ENCODE measurements at places on chromosomes 7 and 10.
A peak's percentile ranks its signal among the peaks of the same experiment; 100 is the strongest.

GRCh38 chr7:30286749-30287148 is 2.4 kb downstream of the ZNRF2 start:
- peak; percentile 73 for DNase-seq

- DNase-seq: peak; percentile 59
These were observed 2.5 kb upstream of the TNRC18 start for GRCh38 chr7:5426226-5426475.

DNA sequence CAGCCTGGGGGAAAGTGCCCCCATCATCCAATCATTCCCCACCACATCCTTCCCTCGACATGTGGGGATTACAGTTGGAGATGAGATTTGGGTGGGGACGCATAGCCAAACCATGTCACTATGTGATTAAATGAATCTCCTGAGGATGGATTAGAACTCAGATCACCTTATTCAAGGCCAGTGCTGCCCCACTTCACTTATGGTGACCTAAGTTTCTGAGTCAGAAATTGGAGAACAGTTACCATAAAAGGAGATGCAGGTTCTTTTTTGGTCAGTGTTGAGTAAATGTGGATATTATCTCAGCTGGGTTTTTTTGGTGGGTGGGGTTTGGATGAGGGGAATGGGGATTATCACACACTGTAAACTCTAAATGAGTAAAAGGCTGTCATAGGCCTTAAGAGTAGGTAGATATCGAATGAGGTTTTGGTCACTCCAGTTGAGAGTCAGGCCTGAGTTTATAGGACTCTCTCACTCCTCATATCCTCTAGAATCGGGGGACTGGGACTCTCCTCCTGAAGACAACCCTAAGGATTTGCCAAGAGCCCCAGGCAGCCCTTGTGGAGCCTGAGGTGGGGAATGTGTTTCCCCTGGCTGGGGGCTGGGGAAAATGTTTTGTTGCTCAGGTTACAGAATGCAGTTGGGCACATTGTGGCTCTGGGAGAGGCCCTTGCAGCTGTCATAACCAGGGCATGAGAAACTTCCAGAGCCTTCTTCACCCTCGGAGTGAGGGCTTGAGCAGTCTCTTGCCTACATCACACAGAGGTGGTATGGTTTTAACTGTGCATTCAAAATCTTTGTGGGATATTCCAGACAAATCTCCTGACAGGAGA is 213.0 kb downstream of the BAMBI start:
- DNase-seq: no peak

- DNase-seq: no peak
These were observed 86.6 kb upstream of the UNC5B start for GRCh38 chr10:71125749-71126107.

DNA sequence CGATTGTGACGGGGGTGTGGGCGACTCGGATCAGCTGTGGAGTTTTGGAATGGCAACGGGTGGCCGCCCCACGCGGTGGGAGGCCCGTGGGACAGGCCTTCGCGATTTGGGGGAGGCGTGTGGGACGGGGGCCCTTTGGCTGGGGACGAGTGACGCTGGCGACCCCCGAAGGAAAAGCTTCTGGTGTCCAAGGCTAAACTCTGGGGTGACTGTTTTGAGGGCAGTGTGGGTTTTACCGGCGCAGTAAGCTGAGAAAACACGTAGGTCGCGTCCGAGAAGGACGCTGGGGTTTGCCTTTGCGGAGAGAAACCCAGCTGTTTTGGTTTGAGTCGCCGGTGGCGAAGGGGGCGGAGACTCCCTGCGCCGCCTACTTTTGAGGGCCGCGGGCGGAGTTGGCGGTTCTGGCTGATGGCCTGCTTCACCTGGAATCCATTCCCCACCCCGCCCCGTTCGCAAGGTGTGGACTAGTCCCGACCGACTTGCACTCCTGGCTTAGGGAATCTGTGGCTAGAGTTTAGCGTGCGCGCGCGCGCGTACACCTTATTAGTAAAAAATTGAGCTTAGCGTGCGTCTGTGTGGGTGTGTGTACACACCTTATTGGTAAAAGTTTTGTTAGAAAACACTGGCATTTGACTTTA is 606 bp downstream of the TAX1BP1 start:
- peak; percentile 26 for DNase-seq

- no peak for DNase-seq
These were observed 34.0 kb downstream of the MAD1L1 start for GRCh38 chr7:2198760-2199159.

DNA sequence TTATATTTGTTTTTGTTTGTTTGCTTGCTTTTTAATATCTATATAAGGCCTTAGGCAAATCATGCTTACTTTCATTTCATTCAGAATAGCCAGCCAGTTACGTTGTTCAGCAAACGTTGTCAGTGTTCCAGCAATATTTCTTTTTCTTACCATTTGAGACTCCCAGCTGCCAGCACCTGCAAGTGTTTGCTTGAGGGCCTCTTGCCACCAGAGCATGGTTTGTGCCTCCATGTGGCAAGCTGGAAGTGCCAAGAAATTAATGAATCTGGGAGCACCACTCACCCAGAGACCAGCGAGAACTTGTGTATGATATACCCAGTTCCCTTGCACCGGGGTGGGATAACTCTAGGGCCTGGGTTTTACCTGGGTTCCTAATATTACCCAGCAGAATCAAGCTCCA is 177.1 kb upstream of the CSTF2T start:
- DNase-seq: peak; percentile 5

GRCh38 chr7:157397731-157398691 is 61.2 kb downstream of the DNAJB6 start:
- peak; percentile 20 for DNase-seq

GRCh38 chr7:81846398-81846797 is 76.6 kb upstream of the HGF start:
- DNase-seq: no peak

DNA sequence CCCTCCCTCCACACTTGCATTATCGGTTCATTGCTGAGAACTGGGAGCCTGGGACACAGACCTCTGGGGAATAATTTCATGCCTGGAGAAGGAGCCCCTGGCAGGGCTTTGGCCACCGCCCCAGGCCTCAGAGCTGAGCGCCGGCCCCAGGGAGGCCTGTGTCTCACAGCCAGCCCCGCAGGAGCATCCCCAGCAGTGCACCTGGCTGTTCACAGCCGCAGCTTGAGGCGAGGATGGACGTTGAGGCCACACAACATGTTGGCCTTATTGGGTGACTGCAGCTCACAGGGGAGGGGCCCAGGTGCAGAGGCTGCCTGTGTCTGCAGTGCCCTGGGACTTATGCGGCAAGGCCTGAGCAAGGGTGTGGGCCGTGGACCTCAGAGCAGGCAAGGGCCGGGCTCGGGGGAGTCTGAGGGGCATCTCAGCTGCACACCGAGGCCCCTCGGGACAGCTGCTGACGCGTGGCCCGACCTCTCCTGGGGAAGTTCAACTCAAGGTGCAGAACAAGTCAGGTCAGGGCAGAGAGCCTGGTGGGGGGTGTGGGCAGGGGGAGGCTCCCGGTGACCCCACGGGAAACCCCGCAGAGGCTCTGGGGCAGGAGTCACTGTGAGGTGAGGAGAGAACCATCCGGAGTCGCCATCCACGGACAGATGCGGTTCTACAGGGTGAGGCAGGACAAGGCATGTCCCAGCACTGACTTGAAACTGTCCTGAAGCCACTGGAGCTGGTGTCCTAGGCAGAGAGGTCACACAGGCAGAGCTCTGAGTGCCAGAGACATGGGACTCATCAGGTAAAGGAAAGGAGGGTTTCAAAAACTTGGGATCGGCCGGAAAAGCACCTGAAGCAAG is 13.1 kb upstream of the UBE3C start:
- DNase-seq: no peak

DNA sequence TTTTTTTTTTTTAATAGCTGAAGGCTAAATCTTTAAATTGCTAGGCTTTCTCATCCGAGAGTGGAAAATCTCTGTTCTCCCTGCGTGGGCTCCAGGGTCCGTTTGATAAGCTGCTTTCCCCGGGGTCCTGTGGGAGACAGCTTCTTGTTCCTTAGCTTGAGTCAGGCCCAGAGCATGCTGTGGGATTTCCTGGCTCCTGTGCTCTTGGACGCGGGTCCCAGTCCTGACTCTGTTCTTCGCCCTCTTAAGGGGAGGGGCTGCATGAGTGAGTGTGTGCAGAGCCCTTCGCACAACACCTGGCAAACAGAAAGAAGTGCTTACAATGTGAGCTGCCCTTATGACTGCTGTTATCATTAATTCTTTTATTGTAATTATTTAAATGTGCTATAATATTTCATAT is 133.5 kb downstream of the TACC2 start:
- no peak for DNase-seq

DNA sequence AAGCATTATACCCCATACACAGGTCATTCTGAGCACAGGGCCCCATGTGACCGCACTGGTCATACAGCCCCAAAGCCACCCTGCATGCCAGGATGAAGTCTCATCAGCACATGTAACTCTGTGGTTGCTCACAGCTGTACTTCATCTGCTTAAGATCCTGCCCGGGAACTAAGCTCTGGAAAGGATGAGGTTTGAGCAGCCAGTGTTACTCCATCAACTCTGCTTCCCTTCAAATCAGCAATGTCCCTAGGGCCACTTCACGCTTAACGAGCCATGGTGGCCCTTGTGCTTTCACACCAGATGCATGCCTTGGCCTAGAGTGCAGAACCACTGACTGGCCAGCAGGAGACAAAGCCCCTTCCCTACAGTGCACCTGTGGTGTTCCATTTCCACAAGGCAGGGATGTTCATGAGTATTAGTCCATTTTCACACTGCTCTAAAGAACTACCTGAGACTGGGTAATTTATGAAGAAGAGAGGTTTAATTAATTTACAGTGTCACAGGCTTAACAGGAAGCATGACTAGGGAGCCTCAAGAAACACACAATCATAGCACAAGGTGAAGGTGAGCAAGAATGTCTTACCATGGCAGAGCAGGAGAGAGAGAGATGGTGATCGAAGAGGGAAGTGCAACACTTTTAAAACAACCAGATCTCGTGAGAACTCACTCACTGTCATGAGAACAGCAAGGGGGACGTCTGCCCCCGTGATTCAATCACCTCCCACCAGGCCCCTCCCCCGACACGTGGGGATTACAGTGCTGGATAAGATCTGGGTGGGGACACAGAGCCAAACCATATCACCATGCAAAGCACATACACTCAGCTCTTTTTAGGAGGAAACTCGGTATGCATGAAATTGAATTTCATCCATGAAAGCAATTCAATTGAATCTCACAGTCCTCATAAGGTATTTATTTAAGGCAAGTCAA is 149.0 kb upstream of the CDCA7L start:
- DNase-seq: no peak

GRCh38 chr7:21550821-21551531 is 8.1 kb downstream of the DNAH11 start:
- DNase-seq: no peak

GRCh38 chr7:122413339-122413738 is 108.8 kb upstream of the FEZF1 start:
- no peak for DNase-seq

GRCh38 chr7:68031180-68031943 is 1034.7 kb downstream of the TYW1 start:
- DNase-seq: no peak

GRCh38 chr10:88754287-88754686 is 5.5 kb upstream of the LIPN start:
- DNase-seq: no peak

DNA sequence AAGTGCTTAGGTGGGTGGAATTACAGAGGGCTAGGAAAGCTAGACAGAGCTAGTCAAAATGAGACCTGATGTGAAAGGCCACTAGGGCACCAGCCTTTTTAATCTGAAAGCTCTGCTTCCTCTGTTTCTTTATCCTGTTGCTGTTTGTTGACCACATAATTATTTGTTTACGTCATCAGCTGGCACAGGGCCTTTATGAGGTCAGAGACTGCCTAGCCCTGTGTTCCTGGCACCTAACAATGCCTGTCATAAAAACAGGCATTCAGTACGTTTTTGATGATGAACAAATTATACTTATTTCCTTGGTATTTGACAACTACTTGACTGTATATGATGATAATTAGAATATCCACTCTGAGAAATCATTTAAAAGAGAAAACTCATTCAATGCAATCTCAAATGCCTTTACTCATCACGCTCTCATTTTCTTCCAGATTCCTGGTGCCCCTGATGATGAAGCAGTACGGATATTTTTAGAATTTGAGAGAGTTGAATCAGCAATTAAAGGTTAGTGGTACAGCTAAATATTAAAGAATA is 26.0 kb downstream of the RBM17 start:
- DNase-seq: no peak

DNA sequence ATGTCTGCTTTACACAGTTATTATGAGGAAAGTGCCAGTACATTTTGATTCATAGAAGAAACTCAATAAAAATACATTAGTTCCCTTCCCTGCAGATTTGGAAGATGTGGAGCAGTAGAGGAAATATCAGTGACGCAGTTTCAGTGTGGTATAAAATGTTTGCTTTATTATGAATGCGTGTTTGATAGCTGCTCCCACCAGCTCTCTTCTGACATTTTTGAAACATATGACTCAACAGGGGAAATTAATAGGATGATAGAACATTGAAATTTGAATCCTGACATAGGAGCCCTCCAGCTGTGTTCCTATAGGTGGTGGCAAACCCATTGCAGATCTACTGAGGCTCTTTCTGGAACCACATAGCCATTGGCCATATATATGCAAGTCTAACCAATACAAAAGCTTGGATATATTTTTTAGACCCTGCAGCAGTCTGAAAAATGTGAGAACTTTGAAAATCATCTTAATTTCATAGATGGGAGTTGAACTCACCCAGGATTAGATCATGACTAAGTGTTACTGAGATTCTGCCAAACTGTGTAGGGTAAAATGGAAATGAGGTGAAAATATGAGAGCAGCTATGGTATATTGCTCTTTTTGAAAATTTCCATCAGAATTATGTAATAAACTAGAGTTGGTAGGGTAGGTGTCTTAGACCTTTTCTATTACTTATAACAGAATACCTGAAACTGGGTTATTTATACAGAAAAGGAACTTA is 47.8 kb downstream of the BZW2 start:
- DNase-seq: no peak

DNA sequence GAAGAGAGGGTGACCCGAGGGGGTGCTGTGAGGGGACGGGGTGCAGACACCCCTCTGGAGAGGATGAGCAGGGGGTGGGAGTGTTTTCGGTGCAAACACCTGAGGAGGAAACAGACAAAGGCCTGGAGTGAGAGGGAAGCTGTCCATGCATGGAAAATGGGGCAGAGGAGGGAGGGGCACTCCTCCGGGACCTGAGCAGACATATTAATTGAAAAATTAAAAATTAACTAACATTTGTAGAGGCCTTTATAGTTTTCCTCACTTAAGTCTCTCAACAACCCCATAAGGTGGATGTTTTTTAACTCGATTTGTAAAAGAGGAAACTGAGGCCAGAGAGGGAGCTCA is 1.2 kb downstream of the VPS37D start:
- no peak for DNase-seq

GRCh38 chr10:17081431-17081830 is 48.2 kb downstream of the CUBN start:
- DNase-seq: no peak

GRCh38 chr10:72240371-72240770 is 24.3 kb upstream of the ASCC1 start:
- no peak for DNase-seq

- no peak for DNase-seq
These were observed 81.0 kb downstream of the CPED1 start for GRCh38 chr7:121069346-121070100.

GRCh38 chr7:157951300-157952049 is 614.7 kb downstream of the DNAJB6 start:
- no peak for DNase-seq

- no peak for DNase-seq
These were observed 237.5 kb downstream of the IPMK start for GRCh38 chr10:58030208-58030607.

- peak; percentile 36 for DNase-seq
These were observed 98.9 kb downstream of the DYNC1I1 start for GRCh38 chr7:95871075-95871848.

Data from DMS 273 treated with DMSO at 0.1 percent for 48 hours (cell line).